NCI-H1105 (cell line): ENCODE measurements at places on chromosomes 7 and 10.

GRCh38 chr7:106421181-106421762, 136.5 kb upstream of the NAMPT start:
- DNase-seq, result peak; percentile 3

DNA sequence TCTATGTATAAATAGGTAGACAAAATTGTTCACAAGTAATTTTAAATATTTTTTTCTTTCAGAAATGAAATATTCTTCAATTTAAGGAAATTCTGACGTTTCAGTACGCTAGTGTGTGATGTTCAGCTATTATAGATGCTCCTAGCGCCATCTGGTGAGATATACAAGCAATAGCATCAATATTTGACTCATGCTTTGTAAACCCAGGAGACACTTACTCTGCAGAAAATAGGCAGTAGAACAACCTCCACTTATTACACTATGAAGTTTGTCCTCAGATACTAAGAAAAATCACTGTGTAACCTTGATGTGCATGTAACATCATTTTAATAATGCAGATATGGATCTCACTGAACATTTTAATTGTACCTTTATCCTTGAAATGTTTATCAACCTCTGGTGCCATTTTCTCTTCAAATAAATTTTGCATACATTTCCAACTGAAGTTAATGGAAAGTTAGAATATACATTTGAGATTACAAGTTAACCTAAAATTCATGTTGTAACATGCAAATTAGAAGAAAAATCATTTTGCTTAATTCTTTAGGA, 151.5 kb upstream of the FAM3C start:
- DNase-seq, result peak; percentile 59

- no peak for DNase-seq
Measured at GRCh38 chr7:138625084-138625848, 75.9 kb downstream of the SVOPL start.

GRCh38 chr10:48595539-48595932, 9.3 kb downstream of the ARHGAP22 start:
- no peak for DNase-seq

DNA sequence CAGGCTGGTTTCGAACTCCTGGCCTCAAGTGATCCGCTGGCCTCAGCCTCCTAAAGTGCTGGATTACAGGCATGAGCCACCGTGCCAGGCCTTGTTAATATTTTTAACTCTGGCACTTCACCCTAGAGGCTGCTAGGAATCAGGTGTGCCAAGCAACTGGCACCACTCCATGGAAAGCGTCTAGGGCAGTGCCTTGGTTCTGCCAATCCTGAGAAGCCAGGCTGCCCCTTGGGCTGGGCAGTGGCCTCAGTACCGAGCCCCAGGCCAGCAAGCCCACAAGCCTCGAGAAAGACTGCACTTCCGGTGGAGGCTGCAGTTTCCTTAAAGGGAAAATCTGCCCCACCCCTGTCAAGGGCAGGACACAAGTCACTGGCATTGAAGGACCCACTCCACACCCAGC, 11.3 kb downstream of the ALKBH4 start:
- no peak for DNase-seq

DNA sequence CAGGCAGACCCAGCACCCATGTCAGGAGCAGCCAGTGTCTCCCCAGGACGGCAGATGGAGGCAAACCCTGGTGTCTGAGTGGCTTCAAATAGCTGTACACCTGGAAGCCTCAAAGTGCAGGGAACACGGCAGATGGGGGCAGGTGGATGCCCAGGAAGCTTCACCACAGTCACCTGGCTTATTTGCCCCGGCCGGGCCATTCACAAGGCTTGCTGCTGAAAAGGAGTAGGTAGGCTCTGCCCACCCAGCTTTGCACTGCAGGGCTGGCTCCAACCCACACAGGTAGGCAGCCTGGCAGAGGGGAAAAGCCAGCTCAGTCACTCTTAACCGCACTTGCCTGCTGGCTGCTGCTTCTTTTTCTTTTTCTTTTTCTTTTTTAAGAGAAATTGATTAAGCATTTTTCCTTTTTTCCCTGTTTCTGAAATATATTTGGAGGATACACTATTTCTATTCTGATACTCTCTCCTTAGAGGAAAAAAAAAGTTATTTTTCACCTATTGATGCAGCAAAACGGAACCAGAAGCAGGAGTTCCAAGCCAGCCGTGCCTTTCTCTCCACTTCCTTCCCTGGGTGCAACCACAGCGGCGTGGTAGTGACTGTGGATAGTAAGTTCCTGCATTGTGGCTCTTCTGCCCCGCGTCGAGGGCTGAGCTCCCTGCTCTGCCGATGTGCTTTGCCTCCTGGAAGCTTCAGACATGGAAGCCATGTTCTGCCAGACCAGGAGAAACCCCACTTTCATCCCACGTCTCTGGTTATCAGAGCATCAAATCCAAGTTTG, 118.3 kb downstream of the KLF6 start:
- DNase-seq, result no peak

DNA sequence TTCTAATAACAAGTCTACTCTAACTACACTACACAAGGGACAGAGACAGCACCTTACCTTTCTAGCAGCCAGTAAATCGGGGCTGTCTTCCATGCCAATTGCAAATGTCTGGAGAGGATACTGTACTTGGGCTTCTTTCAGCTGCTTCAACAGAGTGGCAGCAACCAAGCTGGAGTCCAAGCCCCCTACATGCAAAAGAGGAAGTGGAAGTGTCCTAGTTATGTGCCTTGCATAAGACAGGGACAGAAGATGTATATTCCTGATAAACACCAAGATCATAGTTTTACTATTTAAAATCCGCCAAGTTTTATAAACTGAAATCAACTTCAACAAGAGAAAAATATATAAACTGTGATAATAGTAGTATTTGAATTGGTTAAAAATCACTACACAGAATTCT, 14.0 kb downstream of the ASNS start:
- no peak for DNase-seq

DNA sequence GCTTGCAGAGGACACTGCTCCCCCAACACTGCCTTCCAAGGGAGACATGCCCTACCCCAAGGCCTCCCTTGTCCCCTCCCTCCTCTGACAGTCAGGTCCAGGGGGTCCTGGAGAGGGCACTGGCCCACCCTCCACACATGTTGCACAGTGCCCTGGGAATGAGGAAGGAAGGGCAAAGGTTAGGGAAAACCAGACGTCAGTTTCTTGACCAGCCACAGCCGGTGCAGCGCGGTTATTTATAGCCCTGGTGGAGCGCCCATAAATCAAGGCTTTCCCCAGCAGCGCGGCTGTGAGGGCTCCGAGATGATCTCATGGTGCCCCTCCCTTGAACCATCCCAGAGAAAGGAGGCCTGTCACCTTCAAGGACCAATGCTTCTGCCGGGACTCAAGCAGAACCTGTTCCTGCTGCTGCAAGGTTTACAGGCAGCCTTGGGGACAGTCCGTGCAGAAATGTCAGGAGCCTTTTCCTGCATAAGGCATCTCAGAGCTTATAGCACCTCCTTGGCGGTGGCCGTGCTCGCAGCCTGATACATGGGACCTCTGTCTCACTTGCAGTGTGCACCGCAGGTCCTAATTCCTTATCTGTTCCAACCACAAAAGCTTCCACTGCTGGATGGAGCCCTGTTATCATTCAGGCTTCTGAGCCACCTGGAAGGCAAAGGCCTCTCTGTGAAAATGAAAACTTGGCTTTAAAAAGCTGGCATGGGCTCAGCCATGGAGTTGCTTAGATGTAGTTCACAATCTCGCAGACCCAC, 127.3 kb downstream of the LHPP start:
- DNase-seq, result no peak

GRCh38 chr10:116694243-116694926, 48.0 kb downstream of the HSPA12A start:
- DNase-seq, result no peak

DNA sequence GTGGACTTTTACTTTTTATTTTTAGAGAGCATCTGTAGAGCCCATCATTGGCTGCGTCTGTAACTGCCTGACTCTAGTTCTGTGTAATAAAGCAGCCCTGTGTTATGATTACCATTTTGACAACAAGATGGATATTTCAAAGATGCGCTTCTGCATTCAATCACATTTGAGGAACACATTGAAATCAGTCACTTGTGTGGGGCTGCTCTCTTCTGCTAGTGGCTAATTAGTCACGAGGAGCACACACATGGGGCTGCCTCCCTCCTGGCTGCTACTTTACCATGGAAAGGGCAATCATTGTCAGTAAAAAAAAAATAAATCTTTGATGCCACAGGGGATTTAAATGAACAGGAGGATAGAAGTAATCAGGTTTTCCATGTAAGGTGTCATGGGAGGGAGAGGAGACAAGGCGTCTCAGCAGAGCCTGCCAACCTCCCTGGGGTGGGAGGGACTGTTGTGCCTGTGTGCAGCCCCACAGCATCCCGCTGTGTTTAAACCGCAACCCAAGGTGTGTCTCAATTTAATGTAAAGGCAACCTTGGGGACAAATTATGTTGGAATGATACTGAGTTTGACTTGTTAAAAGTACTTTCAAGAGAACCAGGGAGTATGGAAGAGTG, 205.2 kb upstream of the COBL start:
- no peak for DNase-seq

DNA sequence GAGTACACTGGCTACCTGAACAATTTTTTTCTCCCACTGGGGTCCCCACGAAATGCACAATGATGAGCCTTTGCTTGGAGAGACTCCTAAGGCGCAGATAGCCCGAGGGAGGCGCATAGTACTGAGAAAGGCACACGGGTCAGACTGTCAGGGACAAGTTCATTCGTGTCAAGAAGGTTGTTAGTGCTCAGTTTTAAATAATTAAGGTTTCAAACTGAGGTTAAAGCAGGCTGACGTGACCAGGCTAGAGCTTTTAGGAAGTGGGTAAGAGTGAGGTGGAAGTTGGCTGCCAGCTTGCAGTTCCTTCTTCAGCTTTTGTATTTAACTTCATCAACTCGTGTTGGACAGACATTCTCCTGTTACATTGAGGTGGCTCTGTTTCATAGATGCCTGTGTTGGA, 31.6 kb downstream of the RBM33 start:
- no peak for DNase-seq

- DNase-seq, result peak; percentile 15
Measured at GRCh38 chr10:53601260-53601875, 828.8 kb upstream of the MBL2 start.

DNA sequence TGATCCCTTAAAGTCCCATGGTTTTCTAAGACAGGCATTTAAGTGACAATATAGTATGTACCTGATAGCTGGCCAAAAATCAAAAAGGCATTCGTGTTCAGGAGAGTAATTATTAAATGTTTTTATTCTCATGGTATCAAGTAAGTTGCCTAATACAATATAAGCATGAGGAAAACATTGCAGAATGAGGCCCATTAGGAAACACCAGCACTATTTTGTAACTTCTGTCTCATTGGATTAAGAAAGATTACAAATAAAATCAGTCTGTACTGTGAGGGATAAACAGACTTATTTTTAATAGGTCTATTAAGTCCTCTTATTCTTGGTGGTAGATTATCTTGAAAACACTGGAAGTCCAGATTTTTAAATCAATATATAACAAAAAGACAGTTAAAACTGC, 110.1 kb downstream of the SNX13 start:
- DNase-seq, result no peak

GRCh38 chr7:19369806-19370205, 224.6 kb upstream of the FERD3L start:
- no peak for DNase-seq
